ENCODE measurements at places on chromosomes 2 and 18. TPM values are rescaled to one million over a fixed set of nuclear protein-coding genes. Genes with fewer than 3 reads are reported as not detected.

Gene SP100
- 101 TPM for total RNA-seq

Gene CPLX4
- total RNA-seq, result not detected

Gene ANKRD29
- total RNA-seq, result 51.9 TPM

Gene MOCOS
- total RNA-seq, result 5.1 TPM

Gene ZNF892
- 5.0 TPM for total RNA-seq

Gene SCN2A
- total RNA-seq, result 0.58 TPM

Gene GATA6
- total RNA-seq, result 20.6 TPM

Gene IL1RN
- total RNA-seq, result 28.6 TPM

Gene ARHGEF4
- 1.7 TPM for total RNA-seq

Gene SIX2
- total RNA-seq, result 0.26 TPM

- H3K27ac ChIP-seq, result no peak overlapping the region
- H3K36me3 ChIP-seq, result no peaks in the 10 kb centered on the region
- no peaks in the 10 kb centered on the region for H3K27me3 ChIP-seq
- no peak for DNase-seq
Observed at GRCh38 chr18:27614951-27615844, 430.1 kb upstream of the CHST9 start.

GRCh38 chr2:118084491-118085089 is 3.7 kb upstream of the INSIG2 start:
- no peaks in the 10 kb centered on the region for H3K27me3 ChIP-seq
- H3K27ac ChIP-seq, result no peak overlapping the region
- no peaks in the 10 kb centered on the region for H3K4me1 ChIP-seq
- no peak overlapping the region for H3K4me3 ChIP-seq
- no peaks in the 10 kb centered on the region for H3K36me3 ChIP-seq

- no peaks in the 10 kb centered on the region for H3K36me3 ChIP-seq
- peaks cover 16% of the 10 kb centered on the region for H3K27me3 ChIP-seq
Observed at GRCh38 chr2:164840930-164841718, 499 bp downstream of the COBLL1 start.

DNA sequence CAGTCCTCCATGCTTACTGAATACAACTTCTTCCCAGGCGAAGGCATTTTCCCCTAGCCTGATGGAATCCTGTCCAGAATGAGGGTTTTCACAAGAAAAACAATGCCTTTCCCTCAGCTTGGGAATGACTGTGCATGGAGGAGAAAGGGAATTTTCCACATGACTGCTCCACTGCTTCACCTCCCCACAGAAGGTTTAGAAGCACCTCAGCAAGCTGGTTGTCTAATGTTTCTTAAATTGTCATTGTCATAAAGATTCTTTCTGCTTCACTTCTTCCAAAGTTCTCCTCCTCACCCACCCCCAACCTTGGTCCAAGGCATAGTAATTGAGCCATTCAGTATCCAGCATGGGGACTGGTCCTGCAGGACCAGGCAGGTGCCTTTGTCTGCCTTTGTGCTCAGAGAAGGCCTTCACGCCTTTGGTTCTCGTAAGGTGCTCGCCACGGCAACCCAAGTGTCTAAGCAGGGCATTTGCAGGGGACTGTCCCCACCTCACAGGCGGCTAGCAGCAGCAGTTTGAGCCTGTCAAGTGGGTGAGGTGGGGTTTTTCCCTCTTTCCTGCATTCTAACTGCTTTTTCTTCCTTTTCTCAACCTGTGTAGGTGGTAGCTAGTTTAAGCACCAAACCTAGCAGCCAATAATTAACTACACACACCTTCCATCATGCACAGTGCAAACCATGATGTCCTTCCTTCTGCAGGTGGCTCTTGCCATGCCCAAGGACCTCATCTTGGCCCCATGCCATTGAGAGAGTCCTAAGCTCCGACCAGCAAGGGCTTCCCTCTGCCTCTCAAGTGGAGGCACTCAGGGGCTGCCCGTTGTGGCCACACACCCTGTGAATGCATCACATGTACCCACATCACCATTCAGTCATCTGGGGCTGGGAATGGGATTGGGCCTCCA is 65.7 kb upstream of the BCL2L11 start:
- no peaks in the 10 kb centered on the region for H3K36me3 ChIP-seq
- H3K27ac ChIP-seq, result no peak overlapping the region
- no peak overlapping the region for H3K4me3 ChIP-seq
- no peaks in the 10 kb centered on the region for H3K27me3 ChIP-seq

DNA sequence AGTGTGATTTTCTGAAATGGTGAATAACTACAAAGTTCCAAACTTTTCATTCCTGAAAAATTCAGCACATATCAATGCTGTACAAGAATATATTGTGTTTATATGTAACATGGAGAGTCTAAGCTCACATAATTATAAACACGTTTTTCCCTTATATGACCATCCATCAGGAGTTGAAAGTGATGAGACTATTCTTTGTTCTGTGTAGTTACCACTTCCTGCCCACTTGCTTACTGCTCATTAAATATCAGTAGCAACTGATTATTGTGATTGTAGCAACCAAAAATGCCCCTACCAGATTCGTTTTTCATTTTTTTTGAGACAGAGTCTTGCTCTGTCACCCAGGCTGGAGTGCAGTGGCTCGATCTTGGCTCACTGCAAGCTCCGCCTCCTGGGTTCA is 30.8 kb downstream of the OTX1 start:
- peaks cover 9% of the 10 kb centered on the region for H3K27me3 ChIP-seq
- H3K36me3 ChIP-seq, result no peaks in the 10 kb centered on the region
- H3K4me3 ChIP-seq, result no peak overlapping the region
- no peak for DNase-seq
- H3K4me1 ChIP-seq, result no peaks in the 10 kb centered on the region

DNA sequence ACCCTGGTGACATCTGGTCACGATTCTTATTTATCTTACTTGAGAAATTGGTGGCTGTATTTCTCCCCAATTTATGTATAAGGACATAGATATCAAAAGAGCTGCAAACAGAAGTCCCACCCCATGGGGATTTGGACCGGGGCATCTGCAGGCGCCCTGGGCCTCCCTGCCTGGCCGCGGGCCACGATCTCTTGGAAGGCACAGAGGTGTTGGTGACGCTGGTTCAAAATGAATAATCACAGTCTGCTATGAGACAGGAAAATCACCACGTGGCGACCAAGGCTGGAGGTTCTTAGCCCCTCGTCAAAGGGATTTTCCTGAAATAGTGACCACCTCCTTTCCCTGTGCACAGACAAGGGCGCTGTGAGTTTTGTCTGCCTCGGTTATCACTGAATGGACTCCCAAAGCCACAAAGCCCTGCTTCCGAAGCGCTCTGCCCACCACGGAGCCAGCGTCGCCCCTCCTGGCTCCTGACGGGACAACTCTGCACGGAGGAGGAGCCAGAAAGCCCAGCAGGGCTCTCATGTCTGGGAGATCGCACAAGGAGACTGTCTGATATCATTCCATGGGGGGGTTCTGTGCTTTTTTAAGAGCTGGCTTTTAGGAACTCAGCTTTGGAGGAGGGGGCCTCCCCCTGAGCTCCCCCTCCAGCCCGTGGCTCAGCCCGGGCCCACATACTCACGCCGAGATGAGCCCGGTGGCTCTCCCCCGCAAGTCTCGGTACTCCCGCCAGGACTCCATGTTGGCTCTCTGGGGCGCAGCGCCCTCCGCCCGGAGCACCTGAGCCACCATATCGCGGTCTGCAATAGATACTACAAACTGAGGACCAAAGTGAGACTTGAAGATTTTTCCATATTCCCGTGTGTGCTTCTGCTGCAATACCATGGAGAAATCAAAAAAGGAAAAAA is 14.6 kb downstream of the CYP27C1 start:
- no peaks in the 10 kb centered on the region for H3K4me1 ChIP-seq
- H3K27me3 ChIP-seq, result no peaks in the 10 kb centered on the region
- H3K4me3 ChIP-seq, result no peak overlapping the region
- no peak overlapping the region for H3K27ac ChIP-seq
- H3K36me3 ChIP-seq, result no peaks in the 10 kb centered on the region
- DNase-seq, result no peak

GRCh38 chr2:34316788-34317187 is 717.7 kb upstream of the FAM98A start:
- no peaks in the 10 kb centered on the region for H3K4me1 ChIP-seq
- no peaks in the 10 kb centered on the region for H3K36me3 ChIP-seq
- DNase-seq, result no peak
- H3K27ac ChIP-seq, result no peak overlapping the region
- H3K27me3 ChIP-seq, result no peaks in the 10 kb centered on the region

- no peak overlapping the region for H3K27ac ChIP-seq
- H3K36me3 ChIP-seq, result no peaks in the 10 kb centered on the region
- no peaks in the 10 kb centered on the region for H3K4me1 ChIP-seq
- H3K4me3 ChIP-seq, result no peak overlapping the region
- DNase-seq, result no peak
Observed at GRCh38 chr2:101609433-101609832, 88.1 kb upstream of the MAP4K4 start.

GRCh38 chr18:11034884-11035283 is 114.5 kb downstream of the PIEZO2 start:
- H3K27me3 ChIP-seq, result no peaks in the 10 kb centered on the region
- H3K27ac ChIP-seq, result no peak overlapping the region
- no peak for DNase-seq

- DNase-seq, result no peak
- H3K27ac ChIP-seq, result no peak overlapping the region
- H3K4me1 ChIP-seq, result no peaks in the 10 kb centered on the region
- H3K27me3 ChIP-seq, result peaks cover 4% of the 10 kb centered on the region
- H3K36me3 ChIP-seq, result no peaks in the 10 kb centered on the region
Observed at GRCh38 chr2:208179028-208179609, 10.7 kb downstream of the C2orf80 start.

- H3K4me1 ChIP-seq, result peaks cover 16% of the 10 kb centered on the region
- peak; percentile 93 for DNase-seq
- H3K36me3 ChIP-seq, result no peaks in the 10 kb centered on the region
- H3K27ac ChIP-seq, result peak within 1 kb of the TSS; percentile 98
Observed at GRCh38 chr18:7566567-7567473, at the start of gene PTPRM. TSS of gene PTPRM (plus strand) at chr18:7567316. CDS start at chr18:7567819, 503 bp downstream.

DNA sequence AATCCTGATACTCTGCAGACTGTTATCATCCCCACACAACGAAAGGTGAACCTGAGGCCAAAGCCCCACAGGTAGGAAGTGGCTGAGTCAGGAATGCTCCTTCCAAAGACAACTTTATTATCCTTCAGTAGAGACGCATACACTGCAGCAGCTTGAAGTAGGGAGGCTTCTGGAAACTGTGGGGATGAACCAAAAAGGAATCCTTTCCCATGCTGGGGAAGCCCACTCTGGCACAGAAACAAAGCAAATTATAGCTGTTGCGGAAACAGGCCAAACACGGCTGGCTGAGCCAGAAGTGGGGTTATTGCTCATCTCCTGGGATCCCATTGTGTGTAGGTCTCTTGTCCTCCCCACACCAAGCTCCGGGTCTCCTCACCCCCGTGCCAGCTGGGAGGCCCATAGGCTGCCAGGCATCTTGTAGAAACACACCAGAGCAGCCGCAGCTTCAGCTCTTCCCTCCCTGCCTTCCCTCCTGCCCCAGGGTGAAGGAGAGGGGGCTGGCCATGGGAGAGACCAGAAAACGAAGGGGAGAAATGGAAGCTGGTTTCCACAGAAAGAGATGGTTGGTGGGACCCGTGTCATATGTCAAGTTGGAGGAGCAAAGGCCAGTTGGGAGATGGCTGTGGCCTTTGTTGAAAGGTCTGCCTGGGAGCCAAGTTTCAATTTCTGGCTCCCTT is 176.9 kb upstream of the NABP1 start:
- H3K4me1 ChIP-seq, result peaks cover 4% of the 10 kb centered on the region
- H3K36me3 ChIP-seq, result no peaks in the 10 kb centered on the region
- no peak for DNase-seq

- H3K36me3 ChIP-seq, result no peaks in the 10 kb centered on the region
- no peaks in the 10 kb centered on the region for H3K27me3 ChIP-seq
- no peak overlapping the region for H3K4me3 ChIP-seq
- DNase-seq, result no peak
- no peak overlapping the region for H3K27ac ChIP-seq
- H3K4me1 ChIP-seq, result no peaks in the 10 kb centered on the region
Observed at GRCh38 chr18:54184836-54185235, 39.6 kb downstream of the MBD2 start.

DNA sequence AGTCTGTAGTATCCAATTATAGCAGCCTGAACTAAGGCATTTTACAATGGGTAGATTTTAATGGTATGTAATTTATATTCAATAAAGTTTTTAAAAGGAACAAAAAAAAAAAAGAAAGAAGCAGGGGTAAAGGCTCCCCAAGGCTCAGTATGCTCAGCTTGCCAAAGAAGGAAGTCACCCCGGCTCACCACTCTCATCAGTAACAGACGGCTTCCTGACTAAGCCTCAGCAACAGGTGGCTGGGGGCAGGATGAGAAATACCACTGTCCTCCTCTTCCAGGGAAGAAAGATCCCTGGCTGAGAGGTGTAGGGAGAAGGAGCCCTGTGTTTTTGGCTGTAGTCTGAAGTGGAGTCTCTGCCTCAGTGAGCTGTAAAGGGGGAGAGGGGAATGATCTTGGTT is 121.2 kb downstream of the ARHGEF4 start:
- H3K27me3 ChIP-seq, result peaks cover 29% of the 10 kb centered on the region
- H3K36me3 ChIP-seq, result no peaks in the 10 kb centered on the region
- H3K27ac ChIP-seq, result no peak overlapping the region
- no peak for DNase-seq
- no peaks in the 10 kb centered on the region for H3K4me1 ChIP-seq

DNA sequence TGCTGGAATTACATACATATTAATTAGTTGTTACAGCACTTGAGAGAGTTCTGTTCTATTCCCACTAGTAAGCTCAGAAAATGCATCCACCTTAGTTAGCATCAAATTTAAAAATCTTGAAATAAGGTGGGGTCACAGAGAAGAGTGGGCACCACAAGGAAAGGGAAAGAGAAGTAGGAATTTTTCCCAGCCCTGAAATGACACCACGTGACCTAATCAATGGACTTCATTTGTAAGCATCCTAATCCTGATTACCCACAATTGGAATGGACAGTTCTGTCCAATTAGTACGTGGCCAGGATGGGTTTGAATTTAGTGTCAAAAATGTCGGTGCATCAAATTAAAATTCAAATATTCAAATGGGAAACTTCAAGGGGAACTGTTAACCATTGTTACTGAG is 186.8 kb downstream of the FIGN start:
- no peaks in the 10 kb centered on the region for H3K4me1 ChIP-seq
- H3K27me3 ChIP-seq, result no peaks in the 10 kb centered on the region
- H3K27ac ChIP-seq, result no peak overlapping the region
- H3K4me3 ChIP-seq, result no peak overlapping the region
- DNase-seq, result no peak

GRCh38 chr2:231680992-231681852 is 27.1 kb upstream of the PTMA start:
- peak overlapping the region; percentile 45 for H3K4me3 ChIP-seq
- peaks cover 18% of the 10 kb centered on the region for H3K4me1 ChIP-seq
- no peaks in the 10 kb centered on the region for H3K36me3 ChIP-seq
- peak; percentile 92 for DNase-seq
- H3K27me3 ChIP-seq, result peaks cover 6% of the 10 kb centered on the region
- peak overlapping the region; percentile 88 for H3K27ac ChIP-seq

Measured in left lung (tissue), 14 donors.